H9 (cell line): ENCODE measurements at places on chromosomes 7 and 10. TPM values are rescaled to one million over a fixed set of nuclear protein-coding genes. Genes with fewer than 3 reads are reported as not detected.

- no peak for DNase-seq
Observed at GRCh38 chr7:149625947-149626392, 128.4 kb upstream of the ZNF746 start.

GRCh38 chr7:38198366-38198765, 20.3 kb downstream of the STARD3NL start:
- DNase-seq: no peak

- DNase-seq: no peak
Observed at GRCh38 chr7:92615861-92616260, 25.7 kb upstream of the FAM133B start.

DNA sequence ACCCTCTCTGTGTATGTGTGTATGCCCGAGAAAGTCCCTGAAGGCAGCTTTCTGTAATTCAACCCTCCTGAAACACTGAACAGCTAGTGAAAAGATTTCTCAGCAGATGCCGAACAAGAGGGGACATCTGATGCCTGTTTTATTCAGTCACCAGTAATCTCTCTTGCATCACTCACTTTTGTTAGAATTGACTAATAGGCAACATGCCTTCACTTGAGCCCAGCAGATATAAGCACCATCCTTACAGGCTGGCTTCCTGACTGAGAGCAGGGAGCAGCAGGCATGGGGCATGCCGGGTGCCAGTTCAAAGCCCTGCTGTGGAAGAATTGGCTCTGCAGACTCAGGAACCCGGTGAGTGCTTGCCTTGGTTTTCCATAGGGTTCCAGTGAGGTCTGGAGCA, at the start of gene ABCA13:
ABCA13 (plus strand) TSS at position 257 of the 400 bp plus-strand sequence; CDS start at position 283, 26 bp downstream.
- no peak for DNase-seq

GRCh38 chr7:112202816-112203215, 3.4 kb downstream of the DOCK4 start:
- DNase-seq: no peak

GRCh38 chr7:104629408-104629807, 301.0 kb downstream of the LHFPL3 start:
- DNase-seq: no peak

DNA sequence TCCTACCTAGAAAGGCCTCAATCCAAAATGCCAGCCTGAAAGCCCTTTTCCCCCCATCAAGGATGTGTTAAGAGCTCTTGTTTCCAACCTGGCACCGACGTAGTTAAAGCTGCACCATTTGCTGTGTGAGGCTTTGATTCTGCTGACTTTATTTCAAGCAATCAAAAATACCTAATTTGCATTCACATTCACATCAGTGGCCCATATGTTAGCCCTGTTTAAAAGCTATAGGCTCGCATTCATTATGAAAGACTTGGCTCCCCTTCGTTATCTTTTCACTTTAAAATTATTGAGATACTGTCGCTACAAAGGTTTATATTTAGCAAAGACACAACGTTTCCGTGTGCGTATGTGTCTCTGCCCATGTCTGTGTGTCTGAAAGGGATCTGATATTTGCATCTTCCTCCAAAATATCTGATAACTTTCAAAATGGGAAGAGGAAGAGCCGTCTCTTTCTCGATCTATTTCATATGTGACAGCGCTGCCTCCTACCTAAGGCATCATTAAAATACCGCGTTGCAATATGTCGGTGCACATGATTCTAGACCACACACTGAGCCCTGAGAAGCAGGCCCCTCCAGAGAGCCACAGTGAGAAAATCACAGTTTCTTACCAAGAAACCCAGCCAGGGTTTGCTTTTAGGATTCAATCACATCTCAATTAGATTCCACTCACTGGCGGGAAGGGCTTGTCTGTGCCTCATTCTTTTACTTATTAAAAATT, 57.1 kb upstream of the ITPRID1 start:
- DNase-seq: no peak

GRCh38 chr7:132446260-132446659, 130.0 kb downstream of the PLXNA4 start:
- DNase-seq: no peak

GRCh38 chr10:32367793-32368453, 21.0 kb upstream of the EPC1 start:
- DNase-seq: peak; percentile 47

- no peak for DNase-seq
Observed at GRCh38 chr7:17672783-17673182, 267.5 kb downstream of the SNX13 start.

DNA sequence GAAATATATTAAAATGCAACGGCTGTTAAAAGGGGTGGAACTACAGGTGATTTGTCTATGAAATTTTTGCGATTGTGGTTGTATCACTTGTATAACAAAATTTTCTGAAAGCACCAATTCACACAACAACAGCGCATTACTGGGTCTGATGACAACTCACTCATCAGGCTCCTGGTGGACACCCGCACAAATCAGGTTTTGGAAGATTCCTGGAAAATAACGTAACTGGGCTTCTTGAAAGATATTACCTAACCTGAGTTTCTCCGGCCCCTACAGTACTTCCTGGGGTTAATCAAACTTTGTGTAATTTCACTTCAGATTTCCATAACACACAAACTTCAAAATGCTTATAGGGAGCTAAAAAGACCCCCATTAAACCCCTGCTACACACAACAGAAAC, 7.6 kb downstream of the SNX8 start:
- no peak for DNase-seq

The CC2D2B gene
- 0.59 and 0.72 TPM in 2 replicates for total RNA-seq

The LMOD2 gene
- total RNA-seq: not detected in 2 replicates

The NPFFR1 gene
- not detected in 2 replicates for total RNA-seq

The OGDHL gene
- 21.9 and 22.6 TPM in 2 replicates for total RNA-seq
